ENCODE measurements at places on chromosomes 16 and 17.

GRCh38 chr17:74404218-74404617 lies 27.7 kb upstream of the GPRC5C start:
- no peak for DNase-seq

DNA sequence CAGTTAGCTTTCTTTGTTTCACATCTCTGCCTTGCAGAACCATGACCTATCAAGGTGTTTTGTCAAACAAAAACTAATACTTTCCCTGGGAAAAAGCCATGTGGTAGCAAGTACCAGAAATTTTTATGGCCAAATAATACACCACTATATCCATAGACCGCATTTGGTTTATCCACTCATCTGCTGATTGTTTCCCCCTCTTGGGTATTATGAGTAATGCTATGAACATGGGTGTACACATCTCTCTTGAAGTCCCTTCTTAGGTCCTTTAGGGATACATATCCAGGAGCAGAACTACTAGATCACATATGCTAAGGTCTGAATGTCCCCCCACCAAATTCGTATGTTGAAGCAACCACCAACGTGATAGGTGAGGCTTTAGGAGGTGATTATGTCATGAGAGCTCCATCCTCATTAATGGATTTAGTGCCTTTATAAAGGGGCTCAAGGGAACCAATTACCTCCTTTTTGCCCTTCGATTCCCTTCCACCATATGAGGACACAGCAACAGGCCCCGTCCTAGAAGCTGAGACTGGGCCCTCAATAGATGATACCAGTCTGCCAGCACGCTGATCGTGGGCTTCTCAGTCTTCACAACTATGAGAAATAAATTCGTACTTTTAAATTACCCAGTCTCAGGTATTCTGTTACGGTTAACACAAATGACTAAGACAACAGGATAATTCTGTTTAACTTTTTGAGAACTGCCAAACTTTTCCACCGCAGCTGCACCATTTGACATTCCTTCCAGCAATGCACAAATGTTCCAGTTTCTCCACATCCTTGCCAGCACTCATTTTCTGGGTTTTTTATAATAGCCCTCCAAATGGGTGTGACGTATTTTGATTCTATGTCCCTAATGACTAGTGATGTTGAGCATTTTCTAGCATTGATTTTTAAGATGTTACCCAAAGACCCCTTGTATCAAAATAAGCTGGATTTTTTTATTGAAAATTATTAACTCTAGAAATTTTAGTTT lies 30.0 kb downstream of the SIAH1 start:
- peak; percentile 23 for DNase-seq

DNA sequence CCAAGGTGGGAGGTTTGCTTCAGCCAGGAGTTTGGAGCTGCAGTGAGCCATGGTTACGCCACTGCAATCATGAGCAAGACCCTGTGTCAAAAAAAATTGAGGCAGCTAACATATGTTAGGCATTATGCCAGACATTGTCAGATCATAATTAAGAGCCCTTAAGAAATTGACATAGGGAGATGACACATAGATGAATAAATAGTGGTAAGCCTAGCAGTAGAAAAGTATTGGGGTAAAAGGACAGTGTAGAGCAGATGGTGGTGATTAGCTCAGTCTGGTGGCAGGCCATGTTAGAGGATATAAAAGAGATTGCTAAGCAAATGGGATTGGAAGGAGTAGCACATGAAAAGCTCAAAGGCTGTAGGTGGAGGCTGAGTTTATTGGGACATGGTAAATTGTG lies 22.6 kb downstream of the SRCAP start:
- peak; percentile 82 for DNase-seq

DNA sequence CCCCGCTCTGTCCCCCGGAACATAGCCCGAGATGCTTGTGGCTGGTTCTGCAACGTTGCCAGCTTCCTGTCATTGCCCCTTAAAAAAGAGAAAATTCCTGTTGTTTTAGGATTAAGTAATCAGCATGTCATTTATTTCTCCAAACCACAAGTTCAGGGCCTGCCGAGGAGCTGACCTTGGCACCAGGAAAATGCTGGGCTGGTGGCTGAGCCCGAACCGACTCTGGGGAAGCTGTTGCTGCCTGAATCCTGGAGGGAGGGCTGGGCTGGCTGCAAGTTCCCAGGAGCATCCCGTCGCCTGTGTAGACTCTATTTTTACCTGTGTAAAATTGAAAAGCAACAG lies 130.9 kb upstream of the FOXF1 start:
- DNase-seq: no peak

- peak; percentile 15 for DNase-seq
Observed at GRCh38 chr16:85266857-85267256, 154.6 kb upstream of the CIBAR2 start.

GRCh38 chr16:59173408-59173831 lies 439.3 kb upstream of the GOT2 start:
- no peak for DNase-seq

DNA sequence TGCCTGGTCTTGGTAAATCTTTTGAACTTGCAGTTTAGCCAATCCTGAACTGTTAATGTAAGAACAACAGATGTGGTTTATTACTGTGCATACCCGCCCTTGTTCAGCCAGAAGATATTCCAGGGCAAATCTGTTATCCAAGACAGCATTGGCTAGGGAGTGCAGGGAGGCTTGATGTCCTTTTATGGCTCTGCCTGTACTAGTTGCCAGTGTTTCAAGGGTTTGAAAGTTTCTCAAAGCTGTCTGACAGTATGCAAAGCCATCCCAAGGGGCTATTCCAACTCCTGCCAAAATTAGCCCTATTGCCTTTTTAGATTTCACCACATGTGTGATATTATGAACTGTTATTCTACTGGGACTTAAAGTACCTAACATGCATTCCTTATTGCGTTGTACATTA lies 30.1 kb downstream of the LCMT1 start:
- DNase-seq: no peak

- DNase-seq: peak; percentile 71
Observed at GRCh38 chr16:69796285-69797118, 34.4 kb downstream of the WWP2 start.

- no peak for DNase-seq
Observed at GRCh38 chr17:15181816-15182215, 83.3 kb downstream of the PMP22 start.

GRCh38 chr17:1241929-1242328 lies 28.3 kb upstream of the BHLHA9 start:
- no peak for DNase-seq

GRCh38 chr16:57096192-57096591 lies 3.8 kb downstream of the CPNE2 start:
- no peak for DNase-seq

DNA sequence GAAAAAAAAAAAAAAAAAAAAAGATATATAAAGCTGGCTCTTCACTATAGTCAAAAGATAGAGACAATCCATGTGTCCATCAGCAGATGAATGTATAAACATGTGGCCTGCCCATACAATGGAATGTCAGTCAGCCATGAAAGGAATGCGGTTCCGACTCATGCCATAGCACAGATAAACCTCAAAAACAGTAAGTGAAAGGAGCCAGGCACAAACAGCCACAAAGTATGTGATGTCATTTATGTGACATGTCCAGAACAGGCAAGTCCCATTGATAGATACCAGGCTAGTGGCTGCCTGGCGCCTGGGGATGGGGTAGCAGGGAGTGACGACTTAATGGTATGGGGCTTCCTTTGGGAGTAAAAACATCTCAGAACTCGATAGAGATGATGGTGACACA lies 155.7 kb downstream of the CMIP start:
- no peak for DNase-seq

- peak; percentile 41 for DNase-seq
Observed at GRCh38 chr17:82490512-82491195, 28.9 kb upstream of the FOXK2 start.

- no peak for DNase-seq
Observed at GRCh38 chr16:54077050-54077821, 209.4 kb downstream of the IRX3 start.

DNA sequence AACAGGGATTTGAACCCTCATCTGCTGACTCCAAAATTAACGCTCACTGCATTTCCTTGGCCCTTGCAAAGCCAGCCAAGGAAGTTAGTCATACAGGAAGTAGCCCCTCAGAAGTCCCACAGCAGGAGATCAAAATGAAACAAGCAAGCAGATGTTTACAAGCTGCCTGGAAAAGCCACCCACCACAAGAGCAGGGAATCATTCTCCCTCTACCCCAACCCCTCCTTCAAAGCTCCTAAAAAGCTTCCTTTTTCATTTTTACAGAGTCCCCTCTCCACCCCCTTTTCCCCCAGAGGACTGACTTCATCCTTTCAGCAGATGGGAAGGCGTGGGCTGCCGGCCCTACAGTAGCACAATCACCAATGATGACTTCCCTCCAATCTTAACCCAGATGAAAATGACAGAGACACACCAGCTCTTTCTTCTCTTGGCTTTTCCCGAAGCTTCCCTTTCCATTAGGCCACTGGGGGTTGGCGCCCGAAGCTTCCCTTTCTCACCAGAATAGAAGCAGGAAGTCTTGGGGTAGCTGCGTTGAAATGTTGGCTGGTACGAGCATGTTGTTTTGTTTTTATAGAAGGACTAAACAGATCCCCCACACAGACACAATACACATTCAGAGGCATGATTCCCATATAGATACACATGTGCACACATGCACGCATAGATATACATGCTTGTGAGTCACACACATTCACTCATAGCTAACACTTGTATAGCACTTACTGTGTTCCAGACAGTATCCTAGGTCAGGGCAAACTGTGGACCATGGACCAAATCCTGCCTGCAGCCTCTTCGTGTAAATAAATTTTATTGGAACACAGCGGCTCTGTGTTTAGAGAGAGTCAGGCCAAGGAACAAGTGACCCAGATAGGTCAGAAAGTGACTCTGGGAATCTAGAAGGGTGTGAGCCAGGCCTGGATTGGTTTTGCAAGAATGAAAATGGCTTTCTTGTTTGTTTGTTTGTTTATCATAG lies 17.4 kb downstream of the ITPRIPL2 start:
- DNase-seq: peak; percentile 67

GRCh38 chr16:68250951-68251350 lies 5.8 kb downstream of the PLA2G15 start:
- no peak for DNase-seq

DNA sequence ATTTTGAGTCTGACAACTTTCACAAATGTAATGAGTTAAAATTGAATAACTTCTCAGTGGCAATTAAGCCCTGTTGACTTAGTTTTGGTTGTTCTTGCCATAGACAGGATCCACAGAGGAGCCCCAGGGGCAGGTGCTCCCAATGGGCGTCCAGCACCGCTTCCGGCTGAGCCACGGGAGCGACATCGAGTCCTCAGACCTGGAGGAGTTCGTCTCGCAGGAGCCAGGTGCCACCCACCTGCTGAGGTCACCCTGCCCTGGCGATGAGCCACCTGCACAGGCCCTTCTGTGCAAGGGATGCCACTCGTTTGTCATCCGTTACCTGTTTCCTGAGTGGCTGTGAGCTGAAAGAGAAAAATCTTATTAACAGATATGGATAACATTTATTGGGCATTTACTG lies 10.7 kb downstream of the CCDC40 start:
- DNase-seq: no peak

- no peak for DNase-seq
Observed at GRCh38 chr17:79305768-79306423, 231.3 kb downstream of the ENGASE start.

GRCh38 chr17:47203984-47204721 lies 5.0 kb upstream of the MYL4 start:
- DNase-seq: no peak

GRCh38 chr17:69547947-69548346 lies 133.4 kb downstream of the MAP2K6 start:
- DNase-seq: no peak

- peak; percentile 23 for DNase-seq
Observed at GRCh38 chr16:72092832-72093447, 480 bp downstream of the TXNL4B start.
